Activated CD8-positive, alpha-beta memory T cell treated with anti-CD3 and anti-CD28 coated beads for 4 hours (primary cell): ENCODE measurements at places on chromosomes 7 and 10.

GRCh38 chr10:4549139-4549653 lies 276.8 kb upstream of the AKR1E2 start:
- no peak for DNase-seq

GRCh38 chr10:34655286-34656170 lies 159.6 kb downstream of the PARD3 start:
- DNase-seq, result no peak

DNA sequence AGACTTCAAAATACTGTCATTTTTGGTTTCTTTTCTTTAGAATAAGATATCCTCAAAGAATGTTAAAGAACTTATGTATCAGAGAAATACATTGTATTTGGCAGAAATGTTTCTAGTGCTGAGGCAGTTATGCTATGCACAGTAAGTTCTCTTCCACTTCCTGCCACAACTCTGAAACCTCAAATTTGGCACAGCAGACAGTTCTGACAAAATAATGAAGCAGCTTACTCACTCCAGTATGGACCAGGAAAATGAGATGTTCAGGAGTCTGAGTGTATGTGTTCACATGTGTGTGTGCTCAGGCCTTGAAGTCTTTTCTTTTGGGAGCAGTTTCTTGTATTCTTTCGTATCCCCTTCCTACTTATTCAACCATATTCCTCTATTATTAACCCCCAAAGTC lies 197.0 kb upstream of the AGK start:
- no peak for DNase-seq

- DNase-seq, result no peak
Measured at GRCh38 chr7:51031791-51032515, 249.3 kb upstream of the GRB10 start.

GRCh38 chr7:138932870-138933269 lies 48.3 kb downstream of the KIAA1549 start:
- no peak for DNase-seq

DNA sequence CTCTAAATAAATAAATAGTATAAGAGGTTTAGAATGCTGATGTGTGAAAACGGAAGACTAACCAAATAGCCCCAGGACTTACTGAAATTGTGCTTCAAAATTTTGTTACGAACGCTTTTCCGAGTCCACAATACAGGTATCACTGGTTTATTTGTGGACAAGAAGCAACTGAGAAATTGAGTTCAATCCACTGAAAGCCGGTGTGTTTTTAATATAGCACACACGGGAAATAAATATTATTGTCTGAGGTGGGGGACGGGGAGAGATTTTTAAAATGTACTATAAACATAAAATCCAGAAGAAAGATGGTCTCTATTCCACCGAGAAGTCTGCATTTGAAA lies 598 bp downstream of the SLC16A12 start:
- DNase-seq, result no peak

DNA sequence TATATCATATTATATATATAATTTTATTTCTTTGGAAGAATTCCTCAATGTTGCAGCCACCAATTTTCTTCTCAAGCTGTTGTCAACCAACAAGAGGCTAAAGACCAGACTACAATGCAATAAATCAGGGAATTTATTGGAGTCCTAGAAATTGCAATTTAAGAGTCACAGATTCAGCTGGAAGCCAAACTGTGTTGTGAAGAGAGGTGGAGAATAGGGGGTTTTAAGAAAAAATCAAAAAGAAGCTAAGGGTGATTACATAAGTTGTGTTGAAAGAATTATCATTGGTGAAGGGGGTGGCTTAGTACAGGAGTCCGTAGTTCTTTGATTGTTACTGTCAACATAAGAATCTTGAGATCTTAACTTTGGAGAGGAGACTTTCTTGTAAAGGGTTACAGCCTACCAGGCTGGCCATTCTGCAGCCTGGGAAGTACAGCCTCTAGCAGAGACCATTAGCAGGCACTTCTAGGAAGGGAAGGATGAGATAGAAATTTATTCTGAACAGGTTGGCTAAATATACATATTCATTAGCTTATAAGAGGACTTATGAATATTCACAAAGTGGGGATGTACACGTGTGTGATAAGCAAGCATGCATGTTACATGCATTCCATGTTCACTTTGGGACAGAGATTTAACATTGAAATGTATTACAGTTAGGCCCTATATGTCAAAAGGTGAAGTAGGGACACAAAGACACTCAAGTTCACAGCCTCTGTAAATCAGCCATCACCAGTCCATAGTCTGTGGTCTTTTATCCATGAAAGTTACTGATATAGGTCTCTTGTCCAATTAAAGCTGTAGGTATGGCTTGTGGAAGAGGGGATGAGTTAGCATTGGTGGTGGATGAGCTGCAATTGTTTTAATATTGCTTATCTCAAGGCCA lies 8.3 kb upstream of the TMEM168 start:
- no peak for DNase-seq

- DNase-seq, result no peak
Measured at GRCh38 chr7:139618482-139619366, 95.2 kb downstream of the CLEC2L start.

- no peak for DNase-seq
Measured at GRCh38 chr10:27783660-27784059, 38.0 kb upstream of the MKX start.

- no peak for DNase-seq
Measured at GRCh38 chr7:51278797-51279196, 37.8 kb downstream of the COBL start.

DNA sequence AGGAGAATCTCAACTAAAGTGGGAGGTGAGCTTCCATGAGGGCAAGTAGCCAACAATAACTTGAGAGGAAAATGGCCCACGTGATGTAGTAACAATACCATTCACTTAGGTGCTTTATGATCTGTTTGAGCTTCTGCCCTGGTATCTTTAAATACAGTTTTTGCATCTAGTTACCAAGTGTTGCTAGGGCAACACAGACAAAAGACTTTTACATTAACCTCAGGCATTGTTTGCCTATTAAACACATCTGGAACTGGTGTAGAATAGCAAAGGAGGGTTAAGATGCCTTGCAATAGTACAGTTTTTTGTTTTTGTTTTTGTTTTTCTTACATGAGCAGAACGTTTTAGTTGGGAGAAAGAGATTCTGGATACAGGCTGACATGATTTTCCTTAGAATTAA lies 97.7 kb upstream of the MTPN start:
- DNase-seq, result no peak
